ENCODE measurements at places on chromosomes 7 and 10.
A peak's percentile ranks its signal among the peaks of the same experiment; 100 is the strongest.

GRCh38 chr10:86139066-86139657 lies 227.4 kb downstream of the GRID1 start:
- DNase-seq: peak; percentile 17

- DNase-seq: no peak
Observed at GRCh38 chr10:131833013-131833412, 67.8 kb upstream of the PPP2R2D start.

DNA sequence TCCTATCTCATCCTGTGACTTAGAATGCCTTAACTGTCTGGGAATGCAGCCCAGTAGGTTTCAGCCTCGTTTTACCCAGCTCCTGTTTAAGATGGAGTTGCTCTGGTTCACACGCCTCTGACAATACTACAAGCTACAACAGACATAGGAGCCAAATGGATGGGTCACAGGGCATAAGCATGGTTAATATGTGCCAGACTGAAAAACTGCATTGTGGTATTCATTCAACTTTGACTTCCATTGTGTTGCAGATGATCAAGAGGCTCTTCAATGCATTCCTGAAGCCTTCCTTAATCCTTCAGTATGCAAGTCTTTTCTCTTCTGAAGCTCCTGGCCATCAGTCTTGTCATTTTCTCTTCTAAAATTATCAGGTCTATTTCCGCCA lies 20.3 kb upstream of the RNF32 start:
- DNase-seq: no peak

DNA sequence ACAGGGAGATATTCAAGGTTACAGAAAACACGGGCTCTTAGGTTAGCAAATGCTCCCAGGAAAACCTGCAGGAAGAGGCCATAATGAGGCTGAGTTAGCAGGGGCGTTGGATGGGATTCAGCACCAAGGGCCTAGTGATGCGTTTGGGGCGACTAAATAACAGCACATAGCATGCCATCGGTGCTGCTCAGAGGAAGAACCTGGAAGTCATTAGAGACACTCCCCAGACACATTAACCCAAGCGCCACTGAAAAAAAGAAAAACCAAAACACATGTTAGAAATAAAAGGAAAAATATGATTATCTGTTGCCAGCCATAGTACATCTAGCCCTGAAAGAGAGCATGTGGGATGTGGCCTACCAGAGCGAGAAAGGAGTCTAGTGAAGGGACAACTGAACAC lies 28.8 kb upstream of the OPALIN start:
- no peak for DNase-seq

DNA sequence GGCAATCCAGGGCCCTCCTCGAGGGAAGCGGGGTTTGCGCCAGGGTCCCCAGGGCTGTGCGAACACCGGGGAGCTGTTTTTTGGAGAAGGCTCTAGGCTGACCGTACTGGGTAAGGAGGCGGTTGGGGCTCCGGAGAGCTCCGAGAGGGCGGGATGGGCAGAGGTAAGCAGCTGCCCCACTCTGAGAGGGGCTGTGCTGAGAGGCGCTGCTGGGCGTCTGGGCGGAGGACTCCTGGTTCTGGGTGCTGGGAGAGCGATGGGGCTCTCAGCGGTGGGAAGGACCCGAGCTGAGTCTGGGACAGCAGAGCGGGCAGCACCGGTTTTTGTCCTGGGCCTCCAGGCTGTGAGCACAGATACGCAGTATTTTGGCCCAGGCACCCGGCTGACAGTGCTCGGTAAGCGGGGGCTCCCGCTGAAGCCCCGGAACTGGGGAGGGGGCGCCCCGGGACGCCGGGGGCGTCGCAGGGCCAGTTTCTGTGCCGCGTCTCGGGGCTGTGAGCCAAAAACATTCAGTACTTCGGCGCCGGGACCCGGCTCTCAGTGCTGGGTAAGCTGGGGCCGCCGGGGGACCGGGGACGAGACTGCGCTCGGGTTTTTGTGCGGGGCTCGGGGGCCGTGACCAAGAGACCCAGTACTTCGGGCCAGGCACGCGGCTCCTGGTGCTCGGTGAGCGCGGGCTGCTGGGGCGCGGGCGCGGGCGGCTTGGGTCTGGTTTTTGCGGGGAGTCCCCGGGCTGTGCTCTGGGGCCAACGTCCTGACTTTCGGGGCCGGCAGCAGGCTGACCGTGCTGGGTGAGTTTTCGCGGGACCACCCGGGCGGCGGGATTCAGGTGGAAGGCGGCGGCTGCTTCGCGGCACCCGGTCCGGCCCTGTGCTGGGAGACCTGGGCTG lies 26.0 kb downstream of the PRSS2 start:
- DNase-seq: no peak
